ENCODE measurements at places on chromosomes 7 and 10. TPM values are rescaled to one million over a fixed set of nuclear protein-coding genes. Genes with fewer than 3 reads are reported as not detected.

PAPSS2 gene
- 160 TPM for total RNA-seq

CYP3A7 gene
- not detected for total RNA-seq

MRC1 gene
- under 0.01 TPM for total RNA-seq

DIP2C gene
- 40.9 TPM for total RNA-seq

TSPAN13 gene
- total RNA-seq: 5.8 TPM

GCK gene
- 1.4 TPM for total RNA-seq

NKX1-2 gene
- total RNA-seq: not detected

WASHC2A gene
- total RNA-seq: 46.2 TPM

PAX4 gene
- not detected for total RNA-seq

INHBA gene
- 67.4 TPM for total RNA-seq
